ENCODE measurements at places on chromosomes 6 and 20.
A peak's percentile ranks its signal among the peaks of the same experiment; 100 is the strongest.

DNA sequence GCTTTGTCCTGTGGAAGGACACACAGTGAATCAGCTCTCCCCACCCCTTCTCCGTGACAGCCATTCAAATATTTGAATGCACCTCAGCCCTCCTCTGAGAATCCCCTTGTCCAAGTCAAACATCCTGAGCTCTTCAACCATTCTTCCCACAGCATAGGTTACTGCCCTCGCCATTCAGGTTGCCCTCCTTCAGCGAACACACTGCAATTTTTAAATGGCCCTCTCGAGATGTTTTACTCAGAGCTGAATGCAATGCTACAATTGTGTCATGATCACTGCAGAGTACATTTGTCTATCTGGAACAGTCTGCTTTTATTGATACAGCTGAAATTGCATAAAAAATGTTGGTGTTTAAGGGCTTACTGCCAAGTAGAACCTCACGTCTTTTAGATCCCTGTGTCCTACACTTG lies 48.9 kb downstream of the SLC2A12 start:
- DNase-seq: no peak

- no peak for DNase-seq
Measured at GRCh38 chr6:44534291-44534690, 146.8 kb downstream of the CDC5L start.

- DNase-seq: no peak
Measured at GRCh38 chr6:22067122-22067521, 229.7 kb downstream of the PRL start.

DNA sequence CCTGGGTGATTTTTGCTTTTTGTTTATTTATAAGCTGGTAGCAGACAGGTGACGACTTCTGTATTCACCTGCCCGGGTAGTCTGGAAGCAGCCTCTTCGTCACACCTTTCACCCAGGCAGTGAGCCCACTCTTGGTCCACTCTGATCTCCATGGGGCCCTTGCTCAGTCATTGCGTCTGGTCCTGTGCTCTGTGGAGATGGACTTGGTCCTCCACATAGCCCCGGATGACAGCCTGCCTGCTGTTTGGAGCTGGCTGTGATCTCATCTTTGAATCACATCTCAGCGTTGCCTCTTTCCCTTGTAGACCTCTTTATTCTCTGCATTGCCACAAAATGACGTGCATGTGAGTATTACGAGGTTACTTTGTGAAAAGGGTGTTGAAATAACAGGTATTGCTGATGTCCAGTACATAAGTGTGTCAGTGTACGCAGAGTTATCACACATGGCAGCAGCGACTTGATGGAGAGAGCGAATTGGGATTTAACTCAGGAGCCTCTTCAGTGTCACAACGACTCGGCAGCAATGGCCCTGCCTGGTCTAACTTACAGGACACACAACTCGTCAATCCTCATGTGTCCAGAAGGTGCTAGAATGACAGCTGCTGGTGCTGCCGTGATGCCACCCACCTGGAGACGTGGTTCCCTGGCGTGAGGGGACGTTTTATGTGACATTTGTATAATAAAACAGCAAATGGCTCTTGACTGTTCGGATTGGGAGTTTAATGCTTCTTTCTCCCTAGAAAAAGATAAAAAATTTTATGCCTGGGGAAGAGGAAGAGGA lies 24.2 kb upstream of the FRMD1 start:
- DNase-seq: no peak

GRCh38 chr20:19713822-19714578 lies 44.1 kb upstream of the RIN2 start:
- no peak for DNase-seq

- DNase-seq: no peak
Measured at GRCh38 chr6:163643866-163644265, 229.3 kb downstream of the QKI start.

- no peak for DNase-seq
Measured at GRCh38 chr6:121733234-121733633, 297.8 kb downstream of the GJA1 start.

DNA sequence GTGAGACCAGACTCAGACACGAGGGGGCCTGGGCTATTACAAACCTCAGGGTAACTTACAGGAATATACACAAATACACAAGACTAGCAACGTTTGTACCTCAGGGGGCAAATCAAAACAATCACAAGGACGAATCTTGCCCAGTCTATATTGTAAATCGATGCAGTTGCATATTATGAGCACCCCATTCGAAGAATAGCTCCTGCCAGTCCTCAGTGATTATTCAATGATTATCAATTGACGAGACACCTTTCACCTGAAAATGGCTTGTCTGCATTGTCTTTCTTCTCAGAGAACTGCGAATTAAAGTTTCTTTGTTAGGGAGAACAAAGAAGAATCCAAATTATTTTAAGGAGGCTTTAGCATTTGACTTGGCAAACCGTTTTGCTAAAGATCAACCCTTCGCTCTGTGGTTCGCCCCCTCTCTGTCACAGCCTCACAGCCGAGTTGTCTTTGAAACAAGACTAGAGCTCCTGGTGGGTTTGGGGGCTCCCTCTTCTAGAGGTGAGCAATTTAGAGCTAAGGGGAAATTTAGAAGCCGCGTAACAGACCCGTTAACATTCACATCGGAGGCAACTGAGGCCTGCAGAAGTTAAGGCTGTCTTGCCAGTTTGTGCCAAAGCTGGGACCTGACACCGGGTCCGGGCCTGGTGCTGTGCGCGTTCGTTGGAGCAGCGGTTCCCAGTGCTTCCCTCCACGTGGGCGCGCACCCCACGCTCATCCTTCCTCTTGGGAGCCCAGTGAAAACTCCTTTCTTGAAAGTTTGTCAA lies 24.9 kb upstream of the MAP3K7 start:
- no peak for DNase-seq

DNA sequence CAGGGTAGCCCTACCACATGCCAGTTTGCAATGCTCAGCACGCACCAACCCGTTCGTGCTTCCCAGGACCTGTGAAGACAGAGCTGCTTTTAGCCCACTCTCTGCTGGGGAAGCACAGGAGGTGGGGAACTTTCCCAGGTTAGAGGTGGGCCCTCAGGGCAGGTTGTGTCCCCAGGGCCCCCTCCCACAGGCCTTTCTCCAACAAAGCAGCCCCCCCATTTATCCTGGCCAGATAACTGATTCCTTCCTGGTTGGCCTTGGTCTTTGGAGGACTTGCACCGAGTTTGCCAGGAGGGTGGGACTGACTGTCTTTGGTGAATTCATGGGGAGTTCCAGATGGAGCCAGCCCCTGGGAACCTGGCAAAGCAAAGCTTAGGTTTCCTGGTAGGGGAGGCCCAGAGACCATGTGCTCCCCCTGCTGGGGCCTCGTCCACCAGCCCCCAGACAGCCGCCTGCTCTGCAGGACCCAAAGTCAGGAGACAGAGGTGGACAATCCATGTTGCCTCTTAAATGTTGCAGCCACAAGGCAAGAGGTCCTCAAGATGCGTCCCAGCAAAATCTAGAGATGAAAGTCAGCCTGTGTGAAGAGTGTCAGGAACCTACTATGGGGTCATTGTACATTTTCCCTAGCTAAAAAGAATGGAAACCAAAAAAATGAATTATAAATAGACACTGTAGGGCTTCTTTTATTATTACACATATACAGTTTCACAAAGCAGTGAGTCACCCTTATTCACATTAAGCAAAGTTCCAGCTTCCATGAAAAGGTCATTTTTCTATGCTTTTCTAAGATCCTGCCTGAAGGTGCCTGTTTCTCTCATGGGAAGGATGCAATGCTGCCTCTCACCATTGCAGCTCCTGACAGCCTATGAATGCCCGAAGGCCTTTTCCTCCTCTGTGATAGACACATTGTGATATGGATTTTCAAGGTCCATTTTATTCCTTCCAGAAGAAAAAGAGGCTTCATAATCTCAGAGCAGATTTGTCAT lies 497.8 kb downstream of the PREX1 start:
- no peak for DNase-seq

GRCh38 chr6:70537266-70537665 lies 29.5 kb upstream of the SDHAF4 start:
- DNase-seq: no peak

DNA sequence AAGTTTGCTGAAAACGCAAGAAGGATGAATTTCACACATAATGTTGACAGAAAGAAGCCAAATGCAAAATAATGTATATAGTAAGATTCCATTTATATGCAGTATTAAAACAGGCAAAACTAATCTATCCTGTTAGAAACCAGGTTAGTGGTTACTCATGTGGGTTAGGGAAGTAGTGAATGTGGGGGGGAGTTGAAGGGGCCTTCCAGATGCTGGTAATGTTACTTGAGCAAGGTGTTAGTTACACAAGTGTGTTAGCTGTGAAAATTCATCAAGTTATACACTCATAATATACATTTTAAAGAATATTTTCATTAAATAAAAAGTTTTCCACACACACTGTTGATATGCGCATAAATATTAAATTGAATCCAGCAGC lies 29.8 kb downstream of the USP45 start:
- DNase-seq: no peak

GRCh38 chr6:42184475-42184874 lies 10.3 kb downstream of the GUCA1B start:
- no peak for DNase-seq

- DNase-seq: no peak
Measured at GRCh38 chr6:156780102-156780641, 3.0 kb downstream of the ARID1B start.

- no peak for DNase-seq
Measured at GRCh38 chr6:139853302-139853992, 479.0 kb upstream of the CITED2 start.

- no peak for DNase-seq
Measured at GRCh38 chr20:20657092-20657491, 55.4 kb downstream of the RALGAPA2 start.

GRCh38 chr6:7541175-7542064 lies at the start of gene DSP:
TSS of gene DSP (plus strand) at chr6:7541671. CDS start at chr6:7541916, 245 bp downstream.
- DNase-seq: peak; percentile 5

DNA sequence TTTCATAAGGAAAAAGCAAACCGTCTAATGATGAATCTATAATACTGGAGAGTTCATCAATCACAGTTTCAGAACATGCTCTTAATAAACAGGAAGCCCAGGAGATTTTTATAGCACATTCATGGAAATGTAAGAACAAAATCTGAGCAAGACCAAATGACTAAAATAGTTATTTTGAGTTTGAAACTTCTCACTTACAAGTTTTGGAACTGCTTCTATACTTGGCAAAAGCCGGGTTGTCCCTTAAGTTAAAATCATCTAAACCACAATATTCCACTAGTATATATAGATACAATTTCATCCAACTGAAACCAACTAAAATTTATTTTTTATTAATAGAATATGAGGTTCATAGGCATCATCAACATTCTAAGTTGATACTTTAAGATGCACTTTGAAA lies 268.2 kb downstream of the PHACTR1 start:
- DNase-seq: no peak

- DNase-seq: no peak
Measured at GRCh38 chr6:139147628-139148027, 12.7 kb downstream of the HECA start.

DNA sequence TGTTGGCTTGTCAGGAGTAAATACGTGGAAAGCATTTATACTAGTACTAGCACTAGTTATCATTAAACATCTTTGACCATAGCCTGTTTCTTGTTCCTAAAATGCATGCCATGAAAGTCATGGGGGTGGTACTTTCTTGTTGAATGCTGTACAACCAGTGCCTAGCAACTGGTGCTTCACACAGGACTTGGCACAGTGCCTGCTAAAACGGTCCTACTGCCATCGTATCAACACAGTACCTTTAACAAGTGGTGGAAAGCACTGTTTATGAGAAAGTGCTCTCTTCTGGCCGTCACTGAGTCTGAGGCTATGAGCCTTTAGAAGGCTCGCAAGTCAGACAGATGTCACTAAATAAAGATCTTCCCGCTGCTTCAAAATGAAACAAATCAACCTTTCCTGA lies 21.6 kb downstream of the ZNFX1 start:
- DNase-seq: no peak

DNA sequence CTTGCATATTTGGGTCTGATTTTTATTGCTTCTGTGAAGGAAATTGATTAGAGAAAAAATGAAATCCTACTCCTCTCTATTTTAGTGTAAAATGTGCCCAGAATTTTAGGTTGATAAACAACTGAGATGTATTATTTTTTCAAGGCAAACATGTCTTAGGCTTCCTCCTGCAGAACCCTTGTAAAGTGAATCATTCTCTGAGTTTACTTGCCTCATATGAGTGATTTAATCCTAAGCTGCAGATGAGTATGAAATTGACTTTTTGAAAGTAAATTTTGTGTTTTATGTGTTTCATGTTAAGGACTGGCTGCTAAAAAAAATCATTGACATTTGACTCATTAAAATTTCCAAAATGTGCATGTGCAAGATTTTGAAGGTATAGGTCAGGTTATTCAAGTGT lies 138.5 kb upstream of the PHACTR1 start:
- no peak for DNase-seq

GRCh38 chr20:55038684-55039083 lies 563.3 kb downstream of the DOK5 start:
- no peak for DNase-seq

DNA sequence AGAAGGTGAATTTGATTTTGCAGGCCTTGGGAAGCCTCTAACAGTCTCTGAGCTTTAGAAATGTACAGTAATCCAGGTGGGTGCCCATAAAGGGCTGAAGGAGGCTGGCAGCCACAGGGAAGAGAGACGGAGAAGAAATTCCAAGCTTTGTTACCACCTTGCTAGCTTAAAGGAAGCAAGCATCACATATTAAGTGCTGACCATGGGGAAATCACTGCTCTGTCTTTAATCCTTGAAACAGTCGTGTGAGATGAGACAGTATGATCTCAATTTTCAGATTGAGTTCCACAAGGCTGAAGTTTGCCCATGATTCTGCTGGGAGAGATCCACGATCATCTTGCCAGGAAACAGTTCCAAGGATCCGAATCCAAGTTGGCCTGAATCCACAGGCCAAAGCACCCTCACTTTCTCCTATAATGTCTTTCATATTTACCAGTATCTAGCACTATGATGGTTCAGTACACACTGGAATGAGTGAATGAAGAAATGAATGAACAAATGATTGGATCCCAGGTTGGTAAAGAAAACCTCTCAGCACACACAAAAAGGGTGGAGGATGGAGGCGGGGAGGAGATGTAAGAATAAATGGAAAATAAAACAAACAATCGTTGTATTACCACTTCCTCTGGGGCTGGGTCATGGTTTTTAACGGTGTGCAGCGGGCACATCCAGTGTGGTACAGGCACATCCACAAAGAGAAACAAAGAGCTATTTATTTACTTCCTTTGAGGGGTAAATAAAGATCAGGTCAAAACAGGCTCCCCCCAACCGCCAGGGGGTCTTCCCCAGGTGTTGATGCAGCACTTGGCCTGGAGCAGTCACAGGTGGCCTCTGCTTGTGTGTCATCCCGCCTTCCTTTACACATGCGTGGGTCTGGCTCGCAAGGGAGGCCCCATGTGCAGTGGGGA lies 28.2 kb upstream of the TAF8 start:
- peak; percentile 52 for DNase-seq

DNA sequence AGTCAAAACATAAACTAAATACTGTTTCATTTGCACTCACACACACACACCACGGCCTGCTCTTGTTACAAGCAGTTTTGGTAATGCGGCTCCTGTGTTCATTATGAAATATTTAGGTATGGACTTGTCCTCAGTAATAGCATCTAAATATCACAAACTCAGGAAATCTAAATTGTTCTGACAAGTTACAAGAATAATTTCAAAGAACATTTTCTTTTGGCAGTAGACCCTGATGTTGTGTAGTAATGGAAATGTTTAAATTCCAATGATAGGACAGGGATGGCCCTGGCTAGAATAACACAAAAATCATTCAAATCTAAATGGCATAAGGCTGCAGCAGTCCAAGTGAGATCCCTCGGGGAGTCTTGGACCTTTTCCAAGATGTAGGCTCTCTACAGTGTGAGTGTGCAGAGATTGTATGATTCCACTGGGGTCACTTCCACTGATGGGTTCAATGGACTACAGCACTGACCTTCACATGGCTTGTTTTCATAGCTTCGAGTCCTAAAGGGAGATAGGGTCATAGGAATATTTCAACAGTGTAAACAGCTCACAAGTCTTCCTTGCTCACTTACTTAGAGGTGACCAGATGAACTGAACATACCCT lies 210.6 kb upstream of the PLCB4 start:
- DNase-seq: no peak

Data from stimulated activated CD8-positive, alpha-beta memory T cell treated with anti-CD3 and anti-CD28 coated beads, Interleukin-4, amount 100 ng/mL, for 24 hours (primary cell).